ENCODE measurements at places on chromosomes 16 and 17. TPM values are rescaled to one million over a fixed set of nuclear protein-coding genes. Genes with fewer than 3 reads are reported as not detected.

Gene CIBAR2
- total RNA-seq: 0.18 TPM

Gene MMP15
- total RNA-seq: 0.18 TPM

Gene HOXB6
- total RNA-seq: 11.1 TPM

Gene DHRS7C
- total RNA-seq: not detected

Gene ITGAL
- total RNA-seq: not detected

- DNase-seq: no peak
Measured at GRCh38 chr16:84847564-84848355, 28.0 kb downstream of the CRISPLD2 start.

DNA sequence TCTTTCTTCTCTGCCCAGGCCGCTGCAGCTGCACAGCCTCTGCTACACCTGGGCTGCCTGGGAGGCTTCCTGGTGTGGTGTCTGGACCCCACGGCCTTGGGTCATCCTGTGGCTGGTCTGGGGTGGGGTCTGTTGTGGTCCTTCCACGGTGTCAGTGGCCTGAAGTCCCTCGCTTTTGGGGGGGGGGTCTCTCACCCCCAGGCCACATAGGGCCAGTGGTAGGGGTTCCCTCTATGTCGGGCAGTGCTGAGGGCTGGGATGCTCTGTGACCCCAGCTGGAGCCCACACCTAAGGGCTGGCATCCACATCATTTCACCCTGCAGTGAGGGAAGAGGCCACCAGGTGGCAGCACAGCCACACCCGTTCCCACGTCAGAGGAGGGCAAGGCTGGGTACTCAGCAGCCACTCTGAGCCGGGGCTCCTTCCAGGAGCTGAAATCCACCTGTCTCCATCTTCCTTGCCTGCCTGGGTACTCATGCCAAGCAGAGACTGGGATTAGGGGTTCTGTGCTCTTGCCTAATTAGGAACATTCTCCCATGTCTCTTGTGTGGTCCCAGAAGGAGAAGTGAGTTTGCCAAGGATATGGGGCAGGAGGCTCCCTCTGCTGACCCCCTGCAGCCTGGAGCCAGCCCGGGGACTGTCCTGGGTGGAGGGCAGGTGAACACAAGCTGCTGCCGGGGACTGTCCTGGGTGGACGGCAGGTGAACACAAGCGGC lies 13.0 kb downstream of the ENGASE start:
- DNase-seq: peak; percentile 27

DNA sequence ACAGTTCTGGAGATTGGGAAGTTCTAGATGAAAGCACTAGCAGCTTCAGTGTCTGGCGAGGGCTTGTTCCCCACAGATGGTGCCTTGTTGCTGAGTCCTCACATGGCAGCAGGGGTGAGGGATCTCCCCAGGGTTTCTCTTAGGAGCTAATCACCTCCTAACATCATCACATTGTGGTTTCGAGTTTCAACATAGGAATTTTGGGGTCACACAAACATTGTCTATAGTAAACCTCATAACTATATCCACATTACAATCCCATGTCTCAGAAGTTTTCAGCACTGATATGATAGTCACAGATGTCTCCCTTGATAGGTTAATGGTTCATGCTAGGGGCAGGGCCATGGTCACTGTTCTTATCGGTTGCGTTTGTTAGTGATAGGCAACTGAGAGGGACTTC lies 13.8 kb downstream of the CLUAP1 start:
- peak; percentile 89 for DNase-seq

GRCh38 chr16:24328835-24329452 lies 72.8 kb downstream of the CACNG3 start:
- no peak for DNase-seq

- no peak for DNase-seq
Measured at GRCh38 chr17:66593116-66593515, 241.8 kb upstream of the CACNG5 start.

DNA sequence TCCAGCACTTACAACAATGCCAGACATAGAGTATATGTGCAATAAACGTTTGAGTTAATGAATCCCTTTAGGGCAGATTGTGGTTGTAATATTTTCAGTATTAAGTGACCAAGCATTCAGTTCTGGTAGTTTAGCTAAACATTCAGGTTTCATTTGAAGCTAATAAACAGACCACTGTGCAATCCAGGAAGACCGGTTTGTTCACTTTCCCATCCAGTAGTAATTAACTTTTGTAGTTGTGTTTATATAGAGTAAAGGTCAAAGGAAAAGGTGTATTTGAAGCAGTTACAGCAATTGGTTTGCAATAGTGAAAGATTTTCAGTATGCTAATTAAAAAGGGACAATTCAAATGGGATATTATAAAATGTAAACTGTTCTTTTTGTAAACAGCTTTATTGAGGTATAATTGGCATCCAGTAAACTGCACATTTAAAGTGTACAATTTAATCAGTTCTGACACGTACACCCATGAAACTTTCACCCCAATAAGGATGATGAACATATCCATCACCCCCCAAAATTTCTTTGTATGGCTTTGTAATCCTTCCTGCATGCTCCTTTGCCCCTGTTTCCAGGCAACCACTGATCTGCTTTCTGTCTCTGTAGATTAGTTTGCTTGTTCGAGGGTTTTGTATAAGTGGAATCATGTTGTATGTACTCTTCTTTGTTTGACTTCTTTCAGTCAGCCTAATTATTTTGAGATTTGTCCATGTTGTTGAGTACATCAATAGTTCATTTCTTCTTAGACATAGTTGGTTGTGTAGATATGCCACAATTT lies 26.3 kb downstream of the MRTFB start:
- no peak for DNase-seq

GRCh38 chr17:73691321-73691766 lies 47.1 kb upstream of the SDK2 start:
- no peak for DNase-seq

GRCh38 chr16:3256866-3257465 lies 533 bp upstream of the MEFV start:
- DNase-seq: peak; percentile 24

All from IMR-90 (cell line).